Stimulated activated CD8-positive, alpha-beta memory T cell treated with anti-CD3 and anti-CD28 coated beads, Interleukin-15, amount 100 ng/mL, for 4 hours (primary cell): ENCODE measurements at places on chromosomes 4 and X.

GRCh38 chr4:139658586-139659382, 6.8 kb upstream of the MGST2 start:
- no peak for DNase-seq

DNA sequence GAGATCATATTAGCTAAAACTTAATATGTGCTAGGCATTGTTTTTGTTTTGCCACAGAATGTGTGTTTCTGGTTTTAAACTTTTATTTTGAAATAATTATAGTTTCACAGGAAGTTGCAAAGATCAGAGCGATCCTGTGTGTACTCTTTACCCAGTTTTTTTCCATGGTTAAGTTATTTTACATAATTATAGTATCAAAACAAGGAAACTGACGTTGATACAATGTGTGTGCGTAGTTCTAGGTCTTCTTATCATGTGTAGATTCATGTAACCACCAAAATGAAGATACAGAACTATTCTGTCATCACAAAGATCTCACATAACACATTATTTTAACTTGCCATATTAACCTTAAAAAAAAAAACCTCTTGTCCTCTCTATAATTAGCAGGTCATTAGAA, 69.2 kb downstream of the BLTP1 start:
- DNase-seq: no peak

DNA sequence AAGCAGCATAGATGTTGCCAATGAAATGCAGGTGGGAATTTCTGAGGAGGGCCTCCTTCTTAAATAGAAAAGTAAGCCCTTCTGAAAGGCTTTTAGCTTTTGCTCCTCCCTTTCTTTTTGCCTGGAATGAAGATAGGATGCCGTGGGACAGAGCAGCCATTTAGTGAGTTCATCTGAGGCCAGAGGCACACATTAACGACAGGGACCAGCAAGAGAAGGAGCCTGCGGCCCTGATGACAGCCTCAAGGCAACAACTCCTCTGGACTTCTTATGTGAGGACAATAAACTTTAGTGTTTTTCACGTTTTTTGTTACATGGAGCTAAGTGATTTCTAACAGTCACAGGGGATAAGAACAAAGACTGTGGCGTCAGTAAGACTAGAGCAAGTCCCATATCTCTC, 1.1 kb upstream of the BDH2 start:
- no peak for DNase-seq

DNA sequence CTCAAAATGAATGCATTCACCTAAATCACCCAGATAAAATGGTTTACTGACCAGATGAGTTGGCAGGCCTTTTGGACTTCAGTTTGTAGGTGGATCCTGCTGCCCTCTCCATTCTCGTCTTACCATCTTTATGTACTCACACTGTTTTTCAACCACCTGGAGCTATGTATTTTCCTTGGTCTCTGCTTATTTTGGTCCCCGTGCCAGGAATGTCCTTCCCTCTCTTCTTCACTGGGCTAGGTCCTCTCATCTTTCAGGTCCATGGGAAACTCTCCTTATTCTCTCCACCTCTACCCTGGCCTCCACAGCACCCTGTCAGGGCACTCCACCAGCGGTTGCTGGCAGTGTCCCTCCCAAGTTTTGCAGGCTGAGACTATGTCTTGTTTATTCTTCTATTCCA, 2.6 kb downstream of the GPRIN3 start:
- DNase-seq: no peak

- no peak for DNase-seq
Measured at GRCh38 chr4:1043651-1044468, 32.4 kb downstream of the FGFRL1 start.

DNA sequence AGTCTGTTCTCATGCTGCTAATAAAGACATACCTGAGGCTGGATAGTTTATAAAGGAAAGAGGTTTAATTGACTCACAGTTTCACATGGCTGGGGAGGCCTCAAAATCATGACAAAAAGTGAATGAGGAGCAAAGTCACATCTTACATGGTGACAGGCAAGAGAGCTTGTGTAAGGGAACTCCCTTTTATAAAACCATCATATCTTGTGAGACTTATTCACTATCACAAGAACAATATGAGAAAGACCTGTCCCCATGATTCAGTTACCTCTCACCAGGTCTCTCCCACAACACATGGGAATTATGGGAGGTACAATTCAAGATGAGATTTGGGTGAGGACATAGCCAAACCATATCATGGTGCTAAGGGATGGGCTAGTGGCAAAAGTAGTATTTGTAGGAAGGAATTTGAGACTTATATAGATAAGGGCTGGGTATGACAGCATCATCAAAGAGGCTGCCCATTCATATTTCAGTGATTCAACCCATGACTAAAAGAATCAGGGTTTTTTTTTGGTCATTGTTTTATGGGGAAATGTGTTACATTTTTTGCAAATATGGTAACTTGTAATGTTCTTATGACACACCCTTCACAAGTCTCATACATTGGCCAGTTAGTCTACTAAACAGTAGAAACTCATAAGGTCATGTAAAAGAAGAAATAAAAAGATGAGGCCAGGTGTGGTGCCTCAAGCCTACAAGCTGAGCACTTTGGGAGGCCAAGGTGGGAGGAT, 34.7 kb downstream of the NUP62CL start:
- no peak for DNase-seq

- no peak for DNase-seq
Measured at GRCh38 chr4:91837608-91838029, 466.1 kb upstream of the GRID2 start.

GRCh38 chr4:24007860-24008261, 118.0 kb upstream of the PPARGC1A start:
- DNase-seq: no peak

GRCh38 chr4:168683595-168683994, 186.7 kb downstream of the PALLD start:
- no peak for DNase-seq
